GM03348 (cell line): ENCODE measurements at places on chromosomes 16 and 17.

DNA sequence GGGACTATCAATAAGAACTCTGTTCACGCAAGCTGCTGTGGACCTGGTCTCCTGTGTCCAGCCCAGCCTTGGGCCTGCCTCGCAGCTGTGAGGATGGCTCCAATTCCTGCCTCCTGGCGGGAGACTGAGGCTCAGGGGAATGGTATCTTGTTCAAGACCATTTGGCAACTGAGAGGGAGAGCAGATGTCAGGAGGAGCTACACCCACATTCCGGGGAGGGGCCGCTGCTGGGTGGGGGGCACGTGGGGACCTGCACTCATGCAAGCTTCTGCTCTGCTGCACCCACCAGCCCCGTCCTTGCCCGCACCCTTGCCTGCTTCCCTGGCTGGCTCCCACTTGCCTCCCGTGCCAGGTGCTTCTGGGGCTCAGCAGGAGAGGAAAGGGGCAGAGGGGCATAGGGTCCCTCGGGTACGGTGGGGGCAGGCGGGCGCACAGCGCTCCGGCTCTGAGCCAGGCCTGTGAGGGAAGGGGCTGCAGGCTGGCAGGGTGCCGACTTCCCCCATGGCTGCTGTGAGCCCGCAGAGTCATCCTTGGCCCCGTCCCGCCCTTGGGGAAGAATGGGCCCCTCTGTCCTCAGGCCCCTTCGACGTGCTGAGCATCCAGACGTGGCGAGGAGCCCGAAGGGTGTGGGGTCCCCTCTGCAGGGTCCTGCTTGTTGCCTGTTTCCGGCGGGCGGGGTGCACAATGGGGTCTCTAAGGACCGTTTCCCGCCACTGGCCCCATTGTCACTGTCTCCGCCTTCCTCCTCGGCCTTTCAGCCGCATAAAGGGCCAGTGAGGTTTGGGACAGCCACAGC, 2.7 kb downstream of the METRN start:
- no peak for DNase-seq

DNA sequence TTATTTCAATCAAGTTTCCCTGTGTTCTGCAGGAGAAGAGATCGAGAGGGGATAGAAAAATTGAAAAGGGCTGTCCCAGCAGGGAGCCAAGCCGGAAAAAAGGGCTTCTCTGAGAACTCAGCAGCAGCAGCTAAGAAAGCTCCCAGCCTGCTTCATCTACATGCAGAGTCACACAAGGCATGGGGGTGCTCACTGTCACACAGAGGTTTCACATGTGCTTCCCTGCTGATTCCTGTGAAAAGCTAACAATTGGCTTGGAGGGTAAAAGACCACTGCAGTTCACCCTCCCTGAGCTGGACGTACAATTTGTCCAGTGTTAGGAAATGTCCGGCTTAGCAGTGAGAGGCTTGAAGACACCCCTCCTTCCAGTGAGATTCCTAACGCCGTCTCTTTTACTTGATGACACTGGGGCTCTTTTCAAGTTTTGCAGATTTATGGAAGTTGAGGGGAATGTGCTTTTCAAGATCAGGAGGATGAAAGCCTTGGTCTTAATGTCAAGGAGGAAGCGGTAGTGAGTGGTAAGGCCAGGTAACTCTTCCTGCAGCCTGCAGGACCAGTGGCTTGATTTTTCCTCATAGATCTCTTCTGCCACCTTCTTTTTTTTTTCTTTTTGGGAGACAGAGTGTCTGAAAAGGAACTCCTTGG, 85.6 kb downstream of the WNT3 start:
- no peak for DNase-seq

GRCh38 chr16:49441366-49441780, 67.8 kb downstream of the C16orf78 start:
- no peak for DNase-seq

DNA sequence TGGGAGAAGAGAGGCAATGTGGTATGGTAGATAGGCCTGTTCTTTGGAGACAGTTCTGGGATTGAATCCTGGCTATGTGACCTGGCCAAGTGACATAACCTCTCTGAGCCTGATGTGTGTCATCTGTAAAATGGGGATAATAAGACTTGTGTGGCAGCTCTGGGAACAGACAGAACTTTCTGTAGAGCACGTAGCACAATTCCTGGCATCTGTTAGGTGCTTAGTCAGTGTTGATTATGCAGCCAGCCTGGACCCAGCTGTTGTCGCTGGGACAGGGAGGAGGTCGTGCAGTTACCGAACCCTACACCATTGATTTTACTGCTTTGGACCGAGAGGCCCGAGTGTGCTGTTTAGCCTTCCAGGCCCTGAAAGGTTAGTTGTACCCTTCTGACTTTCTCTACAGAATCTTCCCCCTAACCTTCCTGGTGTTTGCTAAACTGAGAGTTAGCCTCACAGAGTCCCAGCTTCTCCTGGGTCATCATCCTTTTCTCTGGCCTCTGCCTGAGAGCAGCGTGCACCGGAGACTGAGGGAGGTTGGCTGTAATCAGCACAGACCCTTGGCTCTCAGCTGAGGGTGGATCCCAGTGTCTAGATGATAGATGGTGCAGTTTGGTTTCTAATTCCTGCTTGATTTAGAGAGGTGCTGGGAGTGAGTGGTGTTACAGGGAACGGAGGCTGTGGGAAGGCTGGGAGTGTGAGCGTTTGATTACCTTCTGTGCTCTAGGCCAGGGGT, 31.9 kb downstream of the MSI2 start:
- peak; percentile 36 for DNase-seq

GRCh38 chr17:8701754-8702153, 42.9 kb downstream of the CCDC42 start:
- DNase-seq = no peak

- no peak for DNase-seq
These were observed 199.9 kb upstream of the COX10 start for GRCh38 chr17:13869331-13869940.

- no peak for DNase-seq
These were observed 13.0 kb upstream of the CES4A start for GRCh38 chr16:66975302-66975893.

DNA sequence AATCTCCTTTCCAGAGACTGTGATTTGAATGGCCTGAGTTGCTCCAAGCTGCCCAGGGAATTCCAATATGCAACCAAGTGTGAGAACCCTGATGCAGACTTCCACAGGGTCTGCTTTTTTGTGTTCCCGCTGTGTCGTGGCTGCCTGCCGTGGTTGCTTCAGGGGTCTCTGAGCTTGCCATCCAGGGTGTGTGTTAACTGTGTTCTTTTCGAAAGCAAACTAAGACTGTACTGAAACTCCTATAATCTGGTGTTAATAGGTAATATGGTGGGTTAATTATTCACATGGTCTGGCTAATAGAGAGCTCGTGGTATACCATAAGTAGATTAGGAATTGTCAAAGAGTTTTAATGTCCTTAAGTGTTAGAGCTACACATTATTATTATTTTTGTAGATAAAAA, 20.7 kb downstream of the UBN1 start:
- DNase-seq = no peak

- no peak for DNase-seq
These were observed 21.0 kb upstream of the FZD2 start for GRCh38 chr17:44536090-44536953.

DNA sequence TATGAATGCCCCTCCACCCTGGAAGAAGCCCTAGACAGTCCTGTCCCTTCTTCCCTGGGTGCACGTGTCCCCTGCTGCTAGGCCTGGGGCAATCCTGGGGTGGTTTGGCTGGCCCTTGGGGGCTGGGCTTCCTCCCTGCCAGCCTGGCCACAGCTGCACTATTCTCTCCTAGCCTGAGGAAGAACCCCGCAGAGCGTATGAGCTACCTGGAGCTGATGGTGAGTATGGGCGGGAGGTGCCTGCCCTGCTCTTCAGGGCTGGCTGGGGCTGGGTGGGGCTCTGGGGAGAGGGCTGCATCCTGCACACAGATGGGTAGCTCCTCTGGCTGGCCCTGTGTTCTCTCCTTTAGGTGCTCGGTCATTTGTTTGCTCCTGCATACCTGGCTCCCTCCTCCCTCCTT, 28.8 kb downstream of the MAP2K3 start:
- DNase-seq = no peak

- DNase-seq = no peak
These were observed 126.3 kb downstream of the ZFHX3 start for GRCh38 chr16:72921620-72922019.

DNA sequence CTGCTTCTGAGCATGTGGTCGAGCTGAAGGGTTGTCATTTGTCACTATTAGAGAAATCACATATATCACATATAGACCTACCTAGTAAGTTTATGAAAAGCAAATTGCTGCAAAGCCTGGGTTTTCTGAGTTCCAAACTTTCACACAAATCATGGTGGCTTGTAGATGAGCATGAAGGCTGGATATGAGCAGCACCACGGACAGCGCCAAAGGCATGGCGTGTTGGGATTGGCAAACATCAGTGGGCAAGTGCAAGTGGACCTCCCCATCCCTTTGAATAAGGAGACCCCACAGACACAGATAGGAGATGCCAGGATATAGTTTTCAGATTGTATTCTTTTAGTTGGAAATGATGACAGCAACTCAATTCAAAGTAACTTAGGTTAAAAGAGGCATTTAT, 77.6 kb upstream of the CACNG3 start:
- no peak for DNase-seq

- DNase-seq = no peak
These were observed 106.1 kb downstream of the WWOX start for GRCh38 chr16:78205506-78205905.

DNA sequence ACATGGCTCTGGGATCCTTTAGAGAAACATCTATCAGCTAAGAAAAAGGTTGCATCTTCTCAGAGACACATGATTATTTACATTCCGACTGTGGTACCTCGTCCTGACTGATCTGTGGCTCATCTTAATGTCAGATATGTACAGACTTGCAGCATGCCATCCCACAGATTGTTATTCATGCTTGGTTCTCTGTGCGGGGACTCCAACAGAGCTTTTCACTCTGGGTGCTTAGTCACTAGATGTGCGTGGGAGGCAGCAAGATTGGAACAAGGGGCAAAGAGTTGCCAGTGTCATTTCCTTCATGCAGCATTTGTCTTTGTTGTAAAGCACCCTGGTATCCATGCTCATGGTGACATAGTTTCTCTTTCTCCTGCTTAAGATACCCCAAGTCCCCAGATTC, 179.1 kb upstream of the CACNG5 start:
- DNase-seq = peak; percentile 54
